ENCODE measurements at places on chromosomes 5 and 9.

DNA sequence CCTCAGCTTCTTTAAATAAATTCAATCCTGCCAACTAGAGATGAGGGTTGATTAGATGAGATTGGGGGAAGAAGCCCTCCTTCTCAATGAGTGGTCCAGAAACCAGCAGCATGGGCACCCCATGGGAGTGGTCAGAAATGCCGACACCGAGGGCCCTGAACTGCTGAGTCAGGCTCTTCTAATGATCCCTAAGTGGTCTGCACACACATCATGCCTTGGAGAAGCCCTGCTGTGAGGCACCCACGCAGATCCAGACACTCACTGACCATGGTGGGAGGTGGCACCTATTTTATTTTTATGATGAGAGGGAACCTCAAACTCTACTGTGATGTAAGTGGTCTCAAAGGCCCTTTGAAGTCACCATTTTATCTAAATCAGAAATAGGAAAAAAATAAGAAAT lies 72.3 kb upstream of the BOD1 start:
- no peak for DNase-seq

- no peak for DNase-seq
Observed at GRCh38 chr5:17148481-17148880, 69.0 kb upstream of the BASP1 start.

- no peak for DNase-seq
Observed at GRCh38 chr5:123223921-123224320, 134.9 kb downstream of the PRDM6 start.

DNA sequence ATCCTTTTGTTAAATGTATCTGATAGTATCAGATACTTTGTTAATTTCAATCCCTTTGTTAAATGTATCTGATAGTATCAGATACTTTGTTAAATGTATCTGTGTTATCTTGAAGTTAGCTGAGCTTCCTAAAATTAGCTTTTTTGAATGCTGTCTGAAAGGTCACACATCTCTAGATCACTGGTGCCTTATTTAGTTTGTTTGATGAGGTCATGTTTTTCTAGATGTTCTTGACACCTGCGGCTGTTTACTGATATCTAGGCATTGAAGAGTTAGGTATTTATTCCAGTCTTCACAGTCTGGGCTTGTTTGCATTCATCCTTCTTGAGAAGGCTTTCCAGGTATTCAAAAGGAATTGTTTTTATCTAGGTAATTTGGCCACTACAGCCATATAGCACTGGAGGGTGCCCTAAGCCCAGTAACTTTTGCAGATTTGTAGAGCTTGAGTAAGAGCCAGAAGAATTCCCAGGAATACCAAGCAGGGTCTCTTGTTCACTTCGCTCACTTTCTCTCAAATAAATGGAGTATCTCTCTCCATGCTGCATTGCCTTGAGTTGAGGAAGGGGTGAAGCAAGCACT lies 435.4 kb upstream of the GRAMD2B start:
- no peak for DNase-seq

DNA sequence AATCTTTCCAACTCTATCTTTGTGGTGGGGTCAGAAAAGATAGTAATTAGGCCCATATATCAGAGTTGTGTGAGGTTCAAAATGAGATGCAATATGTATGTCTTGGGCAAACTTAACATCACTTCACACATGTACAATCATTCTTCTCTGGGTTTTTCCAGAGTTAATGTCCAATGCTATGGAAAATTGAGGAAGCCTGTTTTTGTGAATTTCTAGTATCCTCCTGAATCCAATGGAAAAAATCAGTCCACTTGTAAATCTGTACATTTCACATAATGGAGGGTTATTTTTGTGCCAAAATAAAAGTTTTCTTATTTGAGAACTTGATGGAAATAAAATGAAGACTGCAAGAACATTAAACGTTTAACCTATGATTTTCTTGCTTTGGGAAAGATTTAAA lies 155.6 kb upstream of the SEMA6A start:
- no peak for DNase-seq

GRCh38 chr5:7845557-7845956 lies 5.4 kb downstream of the CFAP90 start:
- no peak for DNase-seq

- no peak for DNase-seq
Observed at GRCh38 chr9:98457726-98458370, 202.4 kb upstream of the TBC1D2 start.

DNA sequence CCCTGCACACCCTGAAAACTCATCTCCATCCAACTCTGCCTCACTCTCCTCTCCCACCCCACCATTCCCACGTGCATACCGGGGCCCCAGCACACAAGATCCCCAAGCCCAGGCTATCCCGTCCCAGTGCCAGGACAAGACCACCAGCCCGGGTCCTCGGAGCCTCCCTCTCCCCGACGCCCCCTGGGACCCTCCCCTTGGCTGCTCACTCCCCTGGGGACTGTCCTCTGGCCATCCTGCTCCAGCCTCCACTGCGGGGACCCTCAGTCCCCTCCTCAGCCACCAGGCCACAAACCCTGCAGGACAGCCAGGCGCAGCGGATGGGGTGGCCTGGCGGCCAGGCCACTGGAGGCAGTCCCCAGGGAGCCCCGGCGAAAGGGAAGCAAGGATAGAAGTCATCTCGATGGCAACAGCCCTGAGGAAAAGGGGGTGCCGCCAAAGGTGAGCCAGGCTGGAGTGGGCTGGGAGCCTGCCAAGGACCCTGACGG lies 62.8 kb downstream of the C9orf50 start:
- DNase-seq, result no peak

All from stimulated activated CD8-positive, alpha-beta memory T cell treated with anti-CD3 and anti-CD28 coated beads, Interleukin-12 subunit alpha, Interleukin-12 subunit beta, amount 100 ng/mL, for 4 hours (primary cell).